ENCODE measurements at places on chromosomes 7 and 10. TPM values are rescaled to one million over a fixed set of nuclear protein-coding genes. Genes with fewer than 3 reads are reported as not detected.

- no peak for DNase-seq
These were observed 10.9 kb downstream of the PAPSS2 start for GRCh38 chr10:87670586-87670985.

DNA sequence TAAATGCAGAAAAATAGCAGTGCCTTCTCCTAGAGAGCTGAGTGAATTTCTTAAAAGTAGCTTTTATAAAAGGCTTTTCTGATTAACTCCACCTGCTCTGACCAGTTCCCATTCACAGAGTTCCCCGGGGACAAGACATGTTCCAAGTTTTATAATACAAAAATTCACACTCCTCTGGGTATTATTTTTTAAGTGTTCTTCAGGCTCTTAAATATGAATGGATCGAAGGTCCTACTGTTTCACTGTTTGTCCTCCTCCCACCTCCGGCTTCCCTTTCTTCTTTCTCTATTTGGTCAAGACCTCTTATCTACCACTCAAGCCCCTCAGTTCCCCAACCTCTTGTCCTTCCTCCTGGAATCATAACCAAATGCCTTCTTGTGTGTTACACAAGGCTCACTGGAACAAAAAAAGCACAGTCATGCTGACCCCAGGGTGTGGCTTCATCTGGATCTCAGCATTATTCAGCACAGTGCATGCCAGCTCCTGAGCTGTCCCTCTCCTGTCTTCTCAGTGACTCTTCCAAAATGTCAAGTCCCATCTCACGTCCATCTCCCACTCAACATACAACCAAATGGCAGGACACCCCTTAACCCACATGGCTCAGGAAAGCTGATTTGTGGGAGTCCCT is 222.4 kb downstream of the SORCS1 start:
- DNase-seq = no peak

DNA sequence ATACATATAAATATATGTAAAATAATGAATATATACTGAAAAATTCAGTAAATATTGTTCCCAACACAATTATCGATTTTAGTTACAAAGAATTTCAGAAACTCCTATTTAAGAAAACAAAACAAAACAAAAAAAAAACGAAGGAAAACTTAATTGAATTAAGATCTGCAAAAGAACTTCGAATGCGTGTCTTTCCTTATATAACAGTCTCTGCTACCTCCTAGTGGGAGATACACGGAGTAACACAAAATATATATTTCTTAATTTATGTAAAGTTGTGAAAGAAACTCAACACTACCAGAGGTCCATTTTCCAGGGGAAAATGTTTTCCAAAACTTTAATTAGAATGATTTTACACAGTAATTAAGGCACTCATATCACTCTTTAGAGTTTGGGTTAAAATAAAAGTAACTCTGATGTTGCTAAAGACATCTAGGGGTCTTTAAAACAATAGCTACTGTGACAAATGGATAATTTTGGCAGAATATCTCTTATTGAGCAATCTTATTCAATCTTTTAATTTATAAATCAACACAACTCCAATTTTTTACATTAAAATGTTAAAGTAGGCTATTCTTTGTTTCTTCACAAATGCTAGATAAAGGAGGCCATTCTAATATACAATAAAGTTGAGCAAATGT is 41.6 kb downstream of the NEBL start:
- no peak for DNase-seq

The GALNT17 gene
- not detected for total RNA-seq

- no peak for DNase-seq
These were observed 11.8 kb upstream of the PRKAR1B start for GRCh38 chr7:738723-739454.

The MEOX2 gene
- not detected for total RNA-seq

GRCh38 chr7:123305840-123306375 is 106.1 kb upstream of the SLC13A1 start:
- no peak for DNase-seq

- peak; percentile 3 for DNase-seq
These were observed 46.4 kb upstream of the NXPH1 start for GRCh38 chr7:8386926-8387550.

GRCh38 chr10:46539596-46540411 is 16.7 kb downstream of the GPRIN2 start:
- DNase-seq = no peak

The VAX1 gene
- not detected for total RNA-seq

GRCh38 chr10:105042906-105043552 is 401.9 kb downstream of the SORCS3 start:
- no peak for DNase-seq

GRCh38 chr7:55723621-55723941 is 139.0 kb downstream of the SEPTIN14 start:
- DNase-seq = no peak

GRCh38 chr10:99870123-99870730 is 87.8 kb downstream of the ABCC2 start:
- peak; percentile 74 for DNase-seq

The OSBPL3 gene
- 20.9 TPM for total RNA-seq

The HOXA7 gene
- not detected for total RNA-seq

DNA sequence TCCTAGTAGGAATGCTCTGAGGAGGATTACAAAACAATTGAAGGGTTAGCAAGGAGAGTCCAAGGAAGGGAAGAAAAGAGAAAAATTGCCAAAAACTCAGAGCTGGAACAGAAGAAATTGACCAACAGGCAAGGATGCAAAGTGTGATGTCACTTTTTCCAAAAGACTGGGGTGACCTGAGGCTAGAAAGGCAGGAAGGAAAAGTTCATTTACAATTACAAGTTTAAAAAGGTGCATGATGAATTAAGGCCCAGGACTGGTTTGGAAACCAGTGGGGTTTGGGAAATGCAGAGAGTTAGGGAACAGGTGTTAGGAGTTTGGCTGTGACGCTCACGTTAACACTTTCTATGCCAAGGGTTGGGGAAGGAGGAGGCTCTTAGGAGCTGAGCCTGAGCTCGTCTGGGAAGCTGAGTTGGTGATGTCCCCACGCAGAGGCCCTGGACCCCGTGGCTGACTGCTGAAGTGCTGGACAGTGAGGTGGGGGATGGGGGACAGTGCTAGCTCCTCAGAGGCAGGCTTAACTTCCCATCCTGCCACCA is 92.6 kb upstream of the PODXL start:
- DNase-seq = no peak

DNA sequence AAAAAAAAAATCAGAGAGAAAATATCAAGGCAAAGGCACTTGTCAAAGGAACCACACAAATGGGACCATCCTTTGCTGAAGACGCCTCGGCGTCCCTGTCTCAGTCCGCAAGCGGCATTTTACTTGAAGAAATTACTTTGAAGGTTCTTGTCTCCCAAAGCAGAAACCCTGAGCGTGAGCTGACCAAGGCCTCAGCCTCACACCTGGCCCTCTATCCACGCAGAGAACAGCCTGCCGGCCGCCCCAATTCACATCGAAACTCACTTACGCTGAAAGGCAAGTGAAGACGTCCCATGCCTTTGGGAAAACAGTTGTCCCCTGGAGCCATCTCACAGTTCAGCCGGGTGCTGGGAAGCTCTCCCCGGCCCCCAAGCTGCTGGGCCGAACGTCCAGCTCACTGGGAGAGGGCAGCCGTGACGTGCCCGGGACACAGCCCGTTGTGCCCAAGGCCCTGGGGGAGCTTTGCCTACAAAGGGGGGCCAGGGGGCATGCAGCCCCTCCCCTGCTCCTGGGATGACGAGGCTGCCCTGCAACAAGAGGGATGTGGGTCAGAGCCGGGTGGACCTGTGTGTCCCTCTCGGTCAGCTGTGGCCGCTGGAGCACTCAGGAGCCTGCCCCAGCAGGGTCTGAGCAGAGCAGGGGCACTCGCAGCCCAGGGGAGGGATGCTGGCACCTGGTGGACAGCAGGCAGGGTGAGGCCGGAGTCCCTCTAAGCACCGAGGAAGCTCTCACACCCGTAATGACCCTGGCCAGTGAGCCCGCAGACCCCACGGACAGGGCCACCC is 49.6 kb upstream of the PDGFA start:
- DNase-seq = no peak

The CARD11 gene
- 0.17 TPM for total RNA-seq

GRCh38 chr7:11274074-11274473 is 300.4 kb downstream of the PHF14 start:
- DNase-seq = no peak

DNA sequence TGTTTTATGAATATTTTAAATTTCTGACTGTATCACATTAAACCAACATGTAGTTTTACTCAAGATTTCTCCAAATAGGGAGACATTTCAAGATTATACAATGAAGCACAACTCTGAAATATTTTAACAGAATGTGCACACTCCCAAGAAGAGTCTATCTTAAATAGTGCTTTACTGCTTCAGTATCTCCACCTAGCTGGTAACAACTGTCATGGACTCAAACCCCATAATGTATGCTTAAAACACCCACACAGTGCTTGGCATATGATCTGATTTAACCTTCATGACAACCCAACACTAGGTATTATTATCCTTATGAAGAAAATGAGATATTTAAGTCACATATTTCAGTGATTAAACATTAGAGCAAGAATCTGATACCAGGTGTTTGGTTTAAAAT is 45.9 kb downstream of the ASZ1 start:
- DNase-seq = no peak

- no peak for DNase-seq
These were observed 4.6 kb downstream of the SLC13A4 start for GRCh38 chr7:135723411-135723810.

The FXYD4 gene
- not detected for total RNA-seq

The VTI1A gene
- 17.7 TPM for total RNA-seq

GRCh38 chr10:75040576-75040975 is 70.9 kb upstream of the SAMD8 start:
- DNase-seq = no peak

The IQUB gene
- total RNA-seq = not detected

- DNase-seq = no peak
These were observed 337.1 kb downstream of the BMPER start for GRCh38 chr7:34242391-34242790.

The ARL3 gene
- 5.4 TPM for total RNA-seq

The SH2B2 gene
- total RNA-seq = 0.90 TPM

The PHYHIPL gene
- not detected for total RNA-seq

DNA sequence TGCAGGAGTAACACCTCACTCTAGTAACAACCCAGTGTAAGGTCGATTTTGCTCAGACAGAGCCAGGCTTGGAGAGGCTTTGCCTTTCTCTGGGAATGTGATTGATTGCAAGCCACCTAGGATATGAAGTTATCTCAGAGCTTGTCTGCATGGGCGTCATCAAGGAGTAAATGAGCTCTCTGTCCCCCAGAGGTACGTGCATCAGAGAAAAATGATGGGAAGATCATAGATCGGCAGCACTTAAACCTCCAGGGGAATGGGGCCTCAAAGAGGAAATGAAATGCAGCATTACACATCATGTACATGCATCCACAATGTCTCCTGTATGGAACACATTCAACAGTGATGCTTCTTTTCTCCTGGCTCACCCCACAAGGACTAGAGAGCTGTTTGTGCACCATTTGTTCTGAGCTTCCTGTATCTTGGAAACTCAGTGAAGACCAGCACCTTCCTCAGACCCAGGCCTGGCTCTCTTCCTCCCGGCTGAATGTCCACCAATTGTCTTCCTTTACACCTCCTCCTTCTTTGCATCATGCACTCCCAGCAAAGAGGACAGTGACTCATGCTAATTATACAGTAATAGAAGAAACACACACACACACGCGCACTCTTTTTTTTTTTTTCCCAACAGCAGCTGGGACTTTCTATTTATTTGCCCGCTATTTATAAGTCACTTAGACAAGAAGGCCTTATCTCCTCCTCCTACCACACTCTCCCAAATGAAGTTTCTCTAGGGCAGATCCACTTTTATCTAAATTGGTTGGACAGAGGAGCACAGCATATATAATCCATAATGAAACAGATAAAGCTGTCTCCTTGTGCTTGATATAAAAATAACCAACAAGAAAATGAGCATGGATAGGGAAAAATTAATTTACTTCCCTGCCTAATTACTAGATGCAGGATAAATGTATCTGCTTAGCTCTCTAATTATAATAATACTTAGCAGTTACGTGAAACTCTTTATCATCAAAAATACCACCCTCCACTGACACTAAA is 990.7 kb downstream of the CCSER2 start:
- peak; percentile 85 for DNase-seq

The STAG3 gene
- 0.23 TPM for total RNA-seq

Measured in HT1080 (cell line).